ENCODE measurements at places on chromosomes 4 and X.

DNA sequence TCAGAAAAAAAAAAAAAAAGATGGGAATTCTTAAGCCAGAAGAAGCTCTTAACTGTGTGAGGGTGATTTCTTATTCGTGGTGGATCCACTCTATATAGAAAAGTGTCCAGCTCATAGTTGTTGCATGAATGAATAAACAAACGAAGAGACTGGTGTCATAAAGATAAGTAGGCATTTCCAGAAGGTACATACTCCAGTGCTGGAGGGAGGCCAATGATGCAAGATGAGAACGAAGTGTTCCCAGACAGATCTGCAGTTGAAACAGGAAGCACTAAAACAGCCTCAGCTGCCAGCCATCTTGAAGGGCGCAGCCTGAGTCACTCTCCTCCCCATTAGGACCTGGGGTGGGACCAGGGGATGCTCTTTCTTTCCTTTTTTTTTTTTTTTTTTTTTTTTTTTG is 47.4 kb upstream of the HOPX start:
- no peak for DNase-seq

DNA sequence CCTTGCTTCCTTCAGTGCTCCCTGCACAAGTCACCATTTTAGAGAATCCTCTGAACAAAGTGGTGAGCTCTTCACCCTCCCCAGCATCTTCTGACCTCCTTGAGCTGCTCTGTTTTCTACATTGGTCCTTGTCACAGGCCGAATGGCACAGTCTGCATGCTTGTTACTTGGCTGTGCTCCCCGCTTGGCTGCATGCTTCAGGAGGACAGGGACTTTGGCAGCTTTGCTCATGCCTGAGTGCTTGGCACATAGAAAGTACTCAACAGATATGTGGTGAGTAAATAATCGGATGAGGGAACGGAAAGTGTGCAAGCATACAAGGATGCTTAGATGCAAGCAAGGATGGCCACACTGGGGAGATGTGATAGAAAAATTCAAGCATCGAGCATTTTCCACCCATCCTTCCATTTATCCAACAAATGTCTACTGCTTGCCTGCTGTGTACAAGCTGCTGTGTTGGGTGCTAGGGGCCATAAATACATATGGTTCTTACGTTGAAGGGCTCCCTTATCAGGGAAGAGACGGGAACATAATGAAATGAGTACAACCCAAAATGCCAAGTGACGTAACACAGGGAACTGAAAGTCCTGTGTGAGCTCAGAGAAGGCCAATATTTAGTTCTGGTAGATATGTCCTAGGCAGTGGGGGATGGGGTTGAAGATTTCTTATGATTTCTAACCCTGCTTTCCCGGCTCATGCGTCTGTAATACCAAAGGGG is 31.2 kb downstream of the SLC2A9 start:
- DNase-seq, result no peak

DNA sequence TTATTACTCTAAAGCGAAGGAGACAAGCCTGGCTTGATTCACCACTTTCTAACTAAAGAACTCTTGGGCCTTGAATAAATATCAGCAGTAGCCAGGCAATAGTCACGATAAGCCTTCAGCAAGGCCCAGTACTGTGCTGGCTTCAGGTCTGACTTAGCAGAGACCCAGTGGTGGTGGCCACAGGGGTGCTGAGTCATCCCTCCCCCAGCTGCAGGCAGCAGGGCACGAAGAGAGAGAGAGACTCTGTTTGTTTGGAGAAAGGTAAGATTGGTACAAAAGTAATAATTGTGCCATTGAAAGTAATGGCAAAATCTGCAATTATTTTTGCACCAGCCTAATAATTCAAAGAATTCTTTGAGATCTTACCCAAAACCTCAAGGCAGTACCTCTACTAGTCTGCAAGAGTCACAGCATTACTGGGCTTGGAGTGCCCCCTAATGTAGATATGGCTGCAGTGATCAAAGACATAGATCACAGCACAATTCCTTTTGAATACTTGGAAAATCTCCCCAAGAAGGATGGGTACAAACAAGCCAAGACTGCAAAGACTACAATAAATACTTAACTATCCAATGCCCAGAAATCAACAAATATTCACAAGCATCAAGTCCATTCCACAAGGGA is 159.5 kb upstream of the USP38 start:
- no peak for DNase-seq

DNA sequence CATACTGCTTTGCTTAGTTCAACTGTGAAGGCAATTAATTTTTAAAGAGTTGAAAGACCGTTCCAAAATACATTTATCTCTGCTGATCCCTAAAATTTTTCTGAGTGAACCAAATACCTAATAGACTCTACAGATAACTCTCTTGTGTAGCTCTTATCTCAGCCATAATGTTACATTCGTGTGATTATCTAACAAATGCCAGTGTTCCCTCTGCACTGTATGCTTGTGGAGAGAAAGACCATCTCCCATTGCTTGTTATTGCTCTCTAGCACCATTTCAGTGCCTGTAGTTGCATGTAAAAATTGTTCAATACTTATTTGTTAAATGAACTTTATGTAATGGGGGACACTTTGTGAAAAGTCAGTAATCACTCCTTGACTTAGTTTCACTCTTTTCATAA is 81.3 kb upstream of the ATOH1 start:
- DNase-seq, result no peak

DNA sequence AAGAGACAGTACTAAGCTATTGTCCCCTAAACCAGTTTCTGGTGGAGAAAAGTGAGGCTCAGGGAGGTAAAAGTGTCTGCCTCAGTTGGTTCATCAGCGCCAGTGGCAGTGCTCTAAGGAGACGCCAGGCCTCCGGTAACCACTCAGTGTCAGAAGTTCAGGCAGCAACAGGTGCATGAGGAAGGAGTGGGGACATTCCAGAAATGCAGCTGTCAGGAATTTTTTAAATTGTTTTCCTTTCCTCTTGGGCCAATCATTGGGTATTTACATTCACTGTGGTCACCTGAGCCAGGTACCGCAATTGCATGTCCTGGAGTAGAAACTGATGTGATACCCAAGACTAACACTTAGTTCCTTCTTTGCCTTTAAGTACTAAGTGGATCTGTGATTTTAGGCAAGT is 40.2 kb upstream of the HS3ST1 start:
- DNase-seq, result no peak

GRCh38 chrX:68717196-68717595 is 69.7 kb downstream of the STARD8 start:
- no peak for DNase-seq

DNA sequence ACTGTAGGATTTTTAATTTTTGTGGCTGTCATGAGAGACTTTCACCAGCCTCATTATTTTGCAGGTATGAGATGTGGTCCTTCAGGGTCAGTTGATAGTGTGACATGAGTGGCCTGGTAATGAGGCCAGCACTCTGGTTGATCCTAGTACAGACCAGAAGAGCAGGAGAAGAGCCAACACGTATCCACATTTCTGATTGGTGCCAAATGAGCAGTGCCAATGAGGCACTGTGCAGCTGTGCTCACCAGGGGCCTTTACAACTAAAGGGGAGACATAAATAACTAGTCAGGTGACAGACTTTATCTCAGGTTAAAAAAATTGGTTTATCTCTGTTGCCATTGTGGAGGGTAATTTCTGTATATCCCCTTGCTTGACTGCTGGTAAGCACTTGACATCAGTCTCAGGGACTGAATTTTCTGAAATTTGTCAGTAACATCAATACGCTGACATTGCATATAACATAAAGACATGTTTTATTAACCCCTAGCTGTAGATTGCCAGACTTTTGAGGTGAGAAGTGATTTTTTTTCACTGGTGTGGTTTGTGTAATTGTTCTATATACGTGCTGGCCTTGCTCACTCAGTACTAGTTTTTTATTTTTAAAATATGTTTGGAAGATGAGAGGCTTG is 101.2 kb downstream of the AFF1 start:
- no peak for DNase-seq

DNA sequence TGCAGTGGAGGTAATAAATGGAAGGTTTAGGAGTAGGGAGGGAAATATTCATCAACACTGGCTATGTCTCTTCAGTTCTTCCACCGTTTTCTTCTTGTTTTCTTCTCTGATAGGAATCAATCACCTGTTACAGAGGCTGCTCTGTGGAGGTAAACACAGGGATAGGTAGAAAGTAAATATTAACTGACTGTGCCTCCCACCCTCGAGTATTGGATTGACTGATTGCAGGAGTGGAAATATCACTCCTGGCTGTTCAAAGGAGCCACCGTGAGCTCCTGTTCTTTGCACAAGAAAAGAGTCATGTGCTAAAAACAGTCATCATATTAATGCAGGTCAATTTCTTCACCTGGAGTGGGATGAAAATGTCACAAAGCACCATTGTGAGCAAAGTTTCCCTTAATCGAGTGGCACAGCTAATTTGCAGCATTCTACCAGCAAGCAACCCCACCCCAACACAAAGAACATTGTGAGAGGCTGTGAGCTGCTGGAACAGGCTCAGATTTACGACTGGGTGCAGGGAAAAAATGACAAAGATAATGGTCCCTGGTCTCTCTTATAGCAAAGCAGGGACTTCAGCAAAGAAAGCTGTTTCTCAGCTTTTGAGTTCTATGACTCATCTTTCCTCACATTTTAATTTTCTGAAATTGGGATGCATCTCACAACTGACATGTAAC is 113.7 kb upstream of the TSPAN5 start:
- DNase-seq, result no peak

DNA sequence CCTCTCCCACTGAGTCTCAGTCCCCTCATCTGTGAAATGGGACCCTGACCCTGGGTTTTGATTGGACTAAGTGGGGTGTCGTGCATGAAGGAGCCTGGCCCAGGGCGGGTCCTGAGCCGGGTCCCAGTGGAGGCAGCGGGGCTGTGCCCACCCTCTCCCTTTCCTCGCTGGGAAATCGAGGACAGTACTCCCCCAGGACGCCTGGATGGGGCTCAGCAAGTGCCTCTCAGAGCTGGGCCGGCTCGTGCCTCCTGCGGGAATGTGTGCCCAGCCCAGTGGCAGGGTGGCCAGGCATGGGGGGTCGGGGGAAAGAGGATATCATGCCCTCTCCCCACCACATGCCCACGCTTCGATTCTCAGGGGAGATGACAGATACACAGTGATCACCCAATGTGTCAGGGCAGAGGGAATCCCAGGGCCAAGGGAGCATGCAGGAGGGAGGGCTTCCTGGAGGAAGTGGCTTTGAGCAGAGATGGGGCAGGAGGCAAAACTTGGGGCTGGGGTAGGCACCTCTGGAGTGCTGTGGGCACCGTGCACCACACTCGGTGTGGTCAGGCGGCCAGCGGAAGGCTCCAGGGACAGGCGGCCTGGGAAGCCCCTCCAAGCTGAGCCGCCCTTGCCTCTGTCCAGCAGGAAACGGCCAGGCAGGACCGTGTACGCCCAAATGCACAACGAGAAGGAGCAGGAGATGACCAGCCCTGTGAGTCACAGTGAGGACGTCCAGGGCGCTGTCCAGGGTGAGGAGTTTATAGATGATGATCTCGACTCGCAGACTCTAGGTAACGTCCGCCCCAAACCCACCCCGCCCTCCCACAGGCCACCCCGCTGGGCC is 203.0 kb downstream of the AFAP1 start:
- DNase-seq, result no peak

DNA sequence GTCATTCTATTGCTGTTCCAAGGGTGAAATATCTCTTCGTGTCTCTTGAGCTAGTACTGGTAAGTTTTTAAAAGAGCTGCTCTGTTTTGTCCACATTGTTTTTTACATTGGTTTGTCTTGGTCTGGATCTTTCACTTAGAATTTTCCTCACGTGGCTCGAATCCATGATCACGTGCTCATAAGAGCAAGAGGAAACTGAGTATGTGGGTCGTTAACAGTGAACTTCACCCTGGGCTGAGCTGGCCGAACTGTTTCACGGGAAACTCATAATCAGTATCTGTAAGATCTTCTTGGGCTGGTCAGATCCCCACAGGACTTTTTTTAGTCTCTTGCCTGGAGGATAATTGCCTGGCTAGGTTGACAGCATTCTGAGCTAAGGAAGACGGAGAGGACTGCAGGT is 77.8 kb upstream of the HELT start:
- no peak for DNase-seq

DNA sequence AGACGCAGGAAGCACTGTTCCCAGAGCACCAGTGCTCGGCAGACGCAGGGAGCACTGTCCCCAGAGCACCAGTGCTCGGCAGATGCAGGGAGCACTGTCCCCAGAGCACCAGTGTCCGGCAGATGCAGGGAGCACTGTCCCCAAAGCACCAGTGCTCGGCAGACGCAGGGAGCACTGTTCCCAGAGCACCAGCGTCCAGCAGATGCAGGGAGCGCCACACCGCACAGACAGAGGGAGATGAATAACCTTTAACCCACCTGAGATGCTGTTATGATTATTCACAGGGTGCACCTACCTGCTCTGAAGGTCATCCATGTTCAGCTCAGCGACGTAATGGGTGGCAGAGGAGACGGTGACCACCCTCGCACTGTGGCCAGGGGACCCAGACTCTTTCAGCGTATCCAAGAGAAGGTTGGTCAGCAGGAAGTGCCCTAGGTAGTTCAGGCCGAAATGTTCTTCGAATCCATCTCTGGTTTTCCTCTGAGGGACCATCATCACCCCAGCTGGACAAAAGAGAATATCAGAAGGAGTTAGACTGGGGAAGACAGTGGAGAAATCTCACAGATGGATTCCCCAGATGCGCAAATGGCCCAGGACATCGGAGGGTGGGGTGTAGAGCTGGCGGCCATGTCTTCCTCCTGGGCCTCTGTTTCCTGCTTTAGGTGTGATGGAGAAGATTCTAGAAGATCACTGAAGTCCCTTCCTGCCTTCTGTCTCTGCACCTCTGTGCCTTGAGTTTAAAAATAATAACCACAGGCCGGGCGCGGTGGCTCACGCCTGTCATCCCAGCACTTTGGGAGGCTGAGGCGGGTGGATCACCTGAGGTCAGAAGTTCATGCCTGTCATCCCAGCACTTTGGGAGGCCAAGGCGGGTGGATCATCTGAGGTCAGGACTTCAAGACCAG is 234.1 kb downstream of the DHRSX start:
- DNase-seq, result no peak

DNA sequence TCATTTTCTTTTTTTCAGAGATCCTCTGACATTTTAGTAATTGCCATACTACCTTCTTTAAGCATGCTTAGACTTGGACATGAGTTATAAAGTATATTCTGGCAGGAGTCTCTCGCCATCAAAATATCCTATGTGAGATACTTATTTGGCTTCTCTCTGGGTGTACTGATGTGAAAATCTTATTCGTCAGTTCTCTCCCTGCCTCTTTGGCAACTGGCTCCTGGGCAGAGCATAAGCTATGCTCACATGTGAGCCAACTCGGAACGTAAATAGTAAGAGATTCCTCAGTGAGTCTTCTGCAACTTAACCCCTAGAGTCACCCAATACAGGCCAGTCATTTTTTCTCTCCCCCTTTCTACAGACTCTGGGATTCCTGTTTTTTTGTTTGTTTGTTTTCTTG is 91.6 kb downstream of the MAGEB17 start:
- no peak for DNase-seq

DNA sequence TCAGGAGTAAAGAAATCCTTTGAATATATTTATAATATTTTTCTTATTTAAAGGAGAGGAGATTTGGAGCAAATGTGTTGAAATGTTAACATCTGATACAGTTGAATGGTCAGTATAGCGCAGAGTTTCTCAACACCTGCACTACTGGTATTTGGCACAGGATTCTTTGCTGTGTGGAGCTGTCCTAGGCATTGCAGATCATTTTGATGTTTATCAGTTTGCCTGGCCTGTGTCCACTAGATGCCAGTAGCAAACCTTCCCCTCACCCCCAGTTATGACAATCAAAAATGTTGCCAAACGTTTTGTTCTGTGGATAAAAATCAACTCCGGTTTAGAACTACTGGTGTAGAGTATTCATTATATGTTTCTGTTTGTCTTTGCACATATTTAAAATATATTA is 765.3 kb upstream of the SLIT2 start:
- no peak for DNase-seq
